ENCODE measurements at places on chromosomes 6 and 20. TPM values are rescaled to one million over a fixed set of nuclear protein-coding genes. Genes with fewer than 3 reads are reported as not detected.

TRAPPC3L gene
- not detected for total RNA-seq

DNA sequence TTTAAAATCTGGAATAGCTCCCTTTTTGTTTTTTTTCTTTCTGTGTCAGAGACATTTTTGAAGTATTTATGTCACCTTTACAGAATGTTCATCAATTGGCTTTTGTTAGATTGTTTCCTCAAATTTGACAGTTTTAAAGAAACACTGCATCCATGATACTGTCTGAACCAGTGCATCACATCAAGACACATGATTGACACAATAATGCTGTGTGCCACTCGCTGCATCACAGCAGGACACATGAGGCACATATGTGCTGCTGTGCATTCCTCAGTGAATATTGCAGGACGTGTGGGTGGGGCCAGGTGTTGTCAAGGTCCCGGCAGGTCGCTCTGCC, 37.4 kb downstream of the ERMARD start:
- ATAC-seq: no peak

NKAIN4 gene
- total RNA-seq: 1.6 TPM

- ATAC-seq: no peak
These were observed 6.7 kb upstream of the CDKN1A start for GRCh38 chr6:36671687-36672375.

GRCh38 chr6:5213836-5214235, 46.9 kb downstream of the LYRM4 start:
- ATAC-seq: no peak

TDRD6 gene
- total RNA-seq: 2.2 TPM

Data from motor neuron (in vitro differentiated cells).